Glomerular endothelial cell (primary cell): ENCODE measurements at places on chromosomes 5 and 9.

GRCh38 chr5:150180241-150181026, 9.4 kb upstream of the SLC6A7 start:
- no peak for DNase-seq

- DNase-seq, result no peak
Observed at GRCh38 chr5:111730659-111731382, 26.2 kb downstream of the NREP start.

GRCh38 chr9:132001567-132001966, 78.1 kb downstream of the MED27 start:
- no peak for DNase-seq

GRCh38 chr9:32487981-32488380, 38.0 kb downstream of the RIGI start:
- no peak for DNase-seq

- no peak for DNase-seq
Observed at GRCh38 chr5:142908659-142909058, 138.5 kb downstream of the ARHGAP26 start.

GRCh38 chr5:162160401-162160800, 92.8 kb downstream of the GABRG2 start:
- DNase-seq, result no peak

GRCh38 chr5:93790401-93790800, 49.0 kb upstream of the POU5F2 start:
- DNase-seq, result no peak
